ENCODE measurements at places on chromosomes 2 and 18.

GRCh38 chr2:152171718-152172117 is 3.8 kb downstream of the STAM2 start:
- DNase-seq: no peak

- DNase-seq: no peak
Observed at GRCh38 chr2:31411771-31412170, 2.8 kb downstream of the XDH start.

- DNase-seq: no peak
Observed at GRCh38 chr2:238242731-238243495, 3.1 kb upstream of the HES6 start.

DNA sequence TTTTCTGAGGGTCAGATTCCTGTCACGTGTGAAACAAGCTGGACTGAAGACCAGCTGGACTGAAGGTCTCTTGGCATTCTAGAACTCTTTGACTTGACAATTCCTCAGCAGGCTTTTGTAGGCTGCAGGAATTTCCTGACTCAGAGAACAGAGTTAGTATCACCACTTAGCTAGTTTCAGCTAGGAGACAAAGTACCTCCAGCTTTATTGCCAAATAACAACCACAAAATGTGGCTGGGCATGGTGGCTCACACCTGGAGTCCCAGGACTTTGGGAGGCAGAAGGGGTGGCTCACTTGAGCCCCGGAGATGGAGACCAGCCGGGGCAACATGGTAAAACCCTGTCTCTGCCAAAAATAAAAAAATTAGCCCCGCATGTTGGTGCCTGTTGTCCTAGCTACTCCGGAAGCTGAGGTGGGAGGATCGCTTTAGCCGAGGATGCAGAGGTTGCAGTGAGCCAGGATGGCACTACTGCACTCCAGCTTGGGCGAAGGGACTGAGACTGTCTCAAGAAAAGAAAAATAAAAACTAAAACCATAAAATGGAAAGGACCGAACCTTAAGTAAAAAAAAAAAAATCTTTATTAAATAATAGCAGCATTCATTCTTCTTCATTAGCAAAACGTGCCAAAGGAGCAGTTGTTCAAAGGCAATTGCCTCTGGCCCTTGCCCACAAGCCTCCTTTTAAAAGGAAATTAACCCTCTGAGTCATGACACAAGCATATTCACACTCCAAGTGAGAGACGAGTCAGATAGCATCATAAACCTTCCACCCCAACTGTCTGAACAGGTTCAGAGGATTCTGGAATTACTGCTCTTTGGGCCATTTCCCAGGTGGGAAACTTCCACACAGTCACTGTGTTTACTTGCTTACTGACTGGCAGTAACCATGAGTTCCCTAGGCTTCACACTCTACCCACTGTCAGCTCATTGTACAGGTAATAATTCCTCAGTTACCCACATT is 88.9 kb downstream of the MYL12B start:
- no peak for DNase-seq

DNA sequence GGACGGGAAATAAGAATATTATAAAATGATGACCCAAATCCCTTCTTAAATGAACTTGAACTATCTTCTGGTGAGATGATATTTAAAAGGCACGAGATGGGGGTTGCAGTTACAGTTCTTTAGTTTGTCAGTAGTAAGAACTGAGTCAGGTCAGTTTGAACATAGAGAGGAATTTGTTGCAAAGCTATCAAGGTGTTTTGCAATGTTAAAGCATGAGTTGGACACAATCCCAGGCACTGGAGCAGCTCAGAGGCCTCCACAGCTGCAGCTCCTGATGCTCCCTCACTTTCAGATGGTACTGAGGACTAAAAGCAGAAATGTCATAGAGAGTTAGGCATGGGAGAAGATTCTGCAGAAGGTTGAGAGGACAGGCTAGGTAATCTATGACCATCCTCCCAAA is 236.0 kb downstream of the BCL2 start:
- no peak for DNase-seq

DNA sequence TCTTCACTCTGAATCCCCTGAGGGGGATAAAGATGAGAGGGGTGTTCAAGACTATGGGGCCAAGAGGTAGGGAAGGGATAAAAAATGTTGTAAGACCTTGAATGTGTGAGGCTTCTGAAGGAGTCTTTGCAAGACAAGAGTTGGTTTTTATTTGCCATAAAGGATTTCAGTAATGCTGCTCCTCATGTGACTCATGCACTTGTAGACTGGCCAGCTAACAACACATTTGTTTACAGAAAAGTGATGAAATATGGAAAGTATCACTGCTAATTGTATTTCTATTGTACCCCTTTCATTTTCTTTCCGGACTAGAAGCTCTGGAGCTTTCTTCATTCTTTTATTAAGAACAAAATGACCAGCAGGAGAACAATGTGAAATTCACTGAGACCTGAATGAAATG is 782.1 kb downstream of the EPHA4 start:
- DNase-seq: no peak

- DNase-seq: no peak
Observed at GRCh38 chr2:72562451-72563153, 263.2 kb downstream of the EXOC6B start.

DNA sequence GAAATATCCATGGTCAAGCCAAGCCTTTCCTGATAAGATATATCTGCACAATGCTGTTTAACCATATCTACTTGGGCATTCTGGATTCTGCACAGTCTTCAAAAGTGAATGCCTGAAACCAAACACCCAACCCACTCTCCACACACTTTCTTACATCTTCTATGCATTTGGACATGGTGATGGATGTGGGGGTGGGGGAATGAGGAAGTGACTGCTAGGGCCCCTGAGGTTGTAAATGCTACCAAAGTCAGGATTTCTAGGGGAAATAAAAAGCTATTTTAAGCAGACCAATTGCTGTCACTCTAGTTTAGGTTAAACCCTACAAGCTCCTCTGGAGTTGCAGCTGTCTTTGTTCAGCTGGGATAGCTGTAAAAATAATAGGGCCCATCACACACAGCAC is 26.7 kb upstream of the TGFA start:
- no peak for DNase-seq

- DNase-seq: no peak
Observed at GRCh38 chr18:23230686-23231085, 95.4 kb downstream of the CABLES1 start.

DNA sequence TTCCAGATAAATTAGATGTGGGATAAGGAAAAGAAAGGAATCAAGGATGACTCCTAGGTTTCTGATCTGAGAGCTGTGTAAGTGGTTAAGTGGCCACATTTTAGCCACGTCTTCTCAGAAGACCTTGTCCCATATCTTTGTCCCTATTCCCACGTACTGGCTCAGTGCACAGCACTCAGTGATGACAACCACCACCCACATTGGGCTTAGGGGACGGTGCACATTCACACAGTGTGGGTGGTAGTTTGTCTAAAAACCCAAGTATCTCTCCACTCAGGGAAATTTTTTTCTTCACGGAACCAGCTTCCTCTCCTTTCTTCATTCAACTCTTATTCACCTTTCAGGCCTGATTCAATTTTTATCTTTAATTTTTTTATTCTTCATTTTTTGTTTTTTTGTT is 30.6 kb upstream of the GCC2 start:
- no peak for DNase-seq

DNA sequence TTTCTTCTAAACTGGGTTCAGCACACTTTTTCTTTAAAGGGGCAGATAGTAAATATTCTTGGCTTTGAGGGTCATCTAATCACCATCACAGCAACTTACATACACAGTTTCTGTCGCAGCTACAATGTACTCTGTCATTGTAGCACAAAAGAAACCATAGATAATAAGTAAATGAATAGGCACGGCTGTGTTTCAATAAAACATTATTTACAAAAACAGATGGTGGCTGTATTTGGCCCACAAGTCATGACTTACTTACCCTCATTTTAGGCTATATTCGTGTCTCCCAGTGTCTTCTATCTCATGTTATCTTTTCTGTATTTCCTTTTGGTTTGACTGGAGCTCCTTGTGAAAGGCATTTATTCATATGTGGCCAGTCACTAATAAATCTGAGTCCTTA is 168.3 kb downstream of the MAP2 start:
- DNase-seq: no peak

DNA sequence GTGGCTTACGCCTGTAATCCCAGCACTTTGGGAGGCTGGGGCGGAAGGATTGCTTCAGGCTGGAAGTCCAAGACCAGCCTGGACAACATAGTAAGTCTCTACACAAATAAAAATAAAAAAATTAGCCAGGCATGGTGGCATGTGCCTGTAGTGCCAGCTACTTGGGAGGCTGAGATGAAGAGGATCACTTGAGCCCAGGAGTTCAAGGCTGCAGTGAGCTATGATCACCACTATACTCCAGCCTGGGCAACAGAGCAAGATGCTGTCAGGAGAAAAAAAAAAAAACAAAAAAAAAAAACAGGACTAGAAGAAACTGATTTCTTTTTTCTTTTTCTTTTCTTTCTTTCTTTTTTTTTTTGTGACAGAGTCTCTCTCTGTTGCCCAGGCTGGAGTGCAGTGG is 13.6 kb downstream of the SPDYA start:
- no peak for DNase-seq

Data from NCI-H1694 (cell line).